Ascending aorta (tissue), 2 donors: ENCODE measurements at places on chromosomes 3 and 15. TPM values are rescaled to one million over a fixed set of nuclear protein-coding genes. Genes with fewer than 3 reads are reported as not detected.

- no peaks in the 10 kb centered on the region for H3K36me3 ChIP-seq
- H3K27ac ChIP-seq = no peak overlapping the region
- no peaks in the 10 kb centered on the region for H3K27me3 ChIP-seq
- no peak overlapping the region for H3K4me3 ChIP-seq
- no peak for DNase-seq
Observed at GRCh38 chr3:111684640-111685039, 89.5 kb upstream of the ZBED2 start.

GRCh38 chr15:41982133-41982930 lies 10.0 kb upstream of the EHD4 start:
- peak; percentile 46 for DNase-seq
- H3K4me3 ChIP-seq = no peak overlapping the region
- no peak overlapping the region for H3K27ac ChIP-seq

- DNase-seq = no peak
- no peaks in the 10 kb centered on the region for H3K36me3 ChIP-seq
- H3K4me1 ChIP-seq = no peaks in the 10 kb centered on the region
- H3K27me3 ChIP-seq = no peaks in the 10 kb centered on the region
- H3K27ac ChIP-seq = no peak overlapping the region
- H3K4me3 ChIP-seq = no peak overlapping the region
Observed at GRCh38 chr3:8113626-8114025, 388.0 kb upstream of the LMCD1 start.

The AADACL2 gene
- not detected for total RNA-seq

DNA sequence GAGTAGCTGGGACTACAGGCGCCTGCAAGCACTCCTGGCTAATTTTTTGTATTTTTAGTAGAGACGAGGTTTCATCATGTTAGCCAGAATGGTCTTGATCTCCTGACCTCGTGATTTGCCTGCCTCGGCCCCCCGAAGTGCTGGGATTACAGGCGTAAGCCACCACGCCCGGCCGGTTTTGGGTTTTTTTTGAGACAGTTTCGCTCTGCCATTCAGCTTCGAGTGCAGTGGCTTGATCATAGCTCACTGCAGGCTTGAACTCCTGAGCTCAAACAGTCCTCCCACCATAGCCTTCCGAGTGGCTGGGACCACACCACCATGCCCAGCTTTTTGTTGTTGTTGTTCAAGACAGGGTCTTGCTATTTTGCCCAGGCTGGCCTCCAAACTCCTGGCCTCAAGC lies 16.0 kb upstream of the SCAP start:
- H3K27ac ChIP-seq = no peak overlapping the region
- peaks cover 13% of the 10 kb centered on the region for H3K36me3 ChIP-seq
- no peaks in the 10 kb centered on the region for H3K27me3 ChIP-seq
- H3K4me1 ChIP-seq = no peaks in the 10 kb centered on the region

GRCh38 chr3:146542179-146542578 lies 2.2 kb downstream of the PLSCR1 start:
- no peaks in the 10 kb centered on the region for H3K27me3 ChIP-seq
- H3K4me3 ChIP-seq = peak overlapping the region; percentile 92
- no peaks in the 10 kb centered on the region for H3K36me3 ChIP-seq

DNA sequence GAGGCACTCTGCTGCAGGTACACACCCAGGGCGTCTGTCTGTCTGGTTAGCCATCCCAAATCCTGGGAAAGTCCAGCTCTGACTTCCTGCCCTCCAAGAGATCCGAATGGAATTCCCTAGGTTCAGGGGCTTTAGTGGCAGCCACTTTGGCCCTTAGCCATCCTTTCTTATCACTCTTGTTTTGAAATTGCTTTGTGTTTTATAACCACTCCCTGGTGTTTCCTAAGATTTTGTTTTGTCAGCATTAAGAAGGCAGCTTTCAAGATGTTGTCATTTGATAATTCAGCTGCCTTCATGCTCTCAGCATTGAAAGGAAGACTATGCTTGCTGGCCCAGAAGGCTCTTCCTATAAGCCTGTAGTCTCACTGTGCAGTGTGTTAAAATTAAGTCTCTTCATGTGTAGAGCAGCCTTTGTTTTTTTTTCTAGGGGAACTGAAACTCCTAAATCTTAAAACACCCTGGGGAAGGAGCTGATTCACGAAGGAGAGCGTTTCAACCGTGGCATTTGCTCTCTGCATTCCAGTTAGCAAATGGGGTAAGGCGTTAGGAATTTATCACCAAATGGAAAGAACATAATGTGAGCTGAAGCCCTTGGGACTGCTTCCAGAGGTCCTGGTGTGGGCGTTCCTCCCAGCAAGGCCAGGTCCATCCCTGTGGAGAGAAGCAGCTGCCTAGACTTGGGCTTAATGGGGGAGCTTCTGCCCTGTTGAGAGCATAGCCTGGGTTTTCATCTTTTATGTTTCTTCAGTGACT lies 14.2 kb upstream of the CLEC3B start:
- peak overlapping the region; percentile 72 for H3K27ac ChIP-seq
- DNase-seq = peak; percentile 89
- peaks cover 25% of the 10 kb centered on the region for H3K36me3 ChIP-seq
- peak overlapping the region; percentile 3 for H3K4me3 ChIP-seq
- no peaks in the 10 kb centered on the region for H3K27me3 ChIP-seq
- H3K4me1 ChIP-seq = peaks cover 9% of the 10 kb centered on the region

DNA sequence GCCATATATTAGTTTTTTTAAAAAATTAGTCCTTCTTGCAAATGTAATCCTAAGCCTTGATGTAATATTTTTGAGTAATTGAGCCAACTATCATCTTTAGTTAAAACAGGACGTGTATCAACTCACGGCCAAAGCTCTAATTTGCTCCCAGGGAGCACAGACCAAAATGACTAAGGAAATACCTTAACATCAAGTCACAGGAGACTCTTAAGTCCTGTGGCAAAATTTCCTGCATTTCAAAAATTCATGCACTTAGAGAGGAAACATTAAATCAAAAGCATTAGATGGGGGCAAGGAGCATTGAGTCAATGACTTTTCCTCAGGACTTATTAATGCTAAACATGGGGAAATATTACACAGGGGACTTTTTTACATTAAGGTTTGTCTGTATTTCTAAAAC lies 276.0 kb downstream of the MFSD1 start:
- H3K36me3 ChIP-seq = no peaks in the 10 kb centered on the region
- H3K27ac ChIP-seq = no peak overlapping the region
- H3K27me3 ChIP-seq = no peaks in the 10 kb centered on the region

DNA sequence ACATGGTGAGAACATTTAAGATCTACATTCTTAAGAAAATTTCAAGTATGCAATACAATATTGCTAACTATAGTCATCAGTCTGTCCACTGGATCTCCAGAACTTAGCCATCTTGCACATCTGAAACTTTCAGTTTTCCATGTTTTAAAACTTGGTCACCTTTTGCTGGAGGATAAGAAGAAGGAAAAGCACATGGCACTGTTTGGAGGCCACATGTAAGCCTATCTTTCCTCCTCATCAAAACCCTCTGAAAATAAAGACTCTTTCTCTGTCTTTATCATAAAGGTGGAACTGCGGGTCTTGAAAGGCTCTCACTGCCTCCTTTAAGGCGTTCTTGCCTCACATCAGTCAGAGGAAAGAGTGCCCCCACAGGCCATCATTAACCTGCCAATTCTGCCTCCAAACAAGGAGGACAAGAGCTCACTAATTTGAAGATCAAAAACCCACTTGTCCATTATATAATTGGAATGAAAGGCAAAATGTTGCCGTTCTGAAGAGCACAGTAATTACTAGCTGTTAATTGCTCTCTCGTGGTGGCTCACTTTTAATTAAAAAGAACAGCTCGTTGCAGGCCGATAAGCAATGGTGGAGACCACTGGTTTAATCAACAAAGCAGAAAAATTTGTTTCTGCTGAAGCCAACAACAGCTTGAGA lies 157.8 kb downstream of the MECOM start:
- H3K36me3 ChIP-seq = no peaks in the 10 kb centered on the region
- DNase-seq = no peak
- no peak overlapping the region for H3K27ac ChIP-seq
- no peaks in the 10 kb centered on the region for H3K4me1 ChIP-seq

- H3K27me3 ChIP-seq = no peaks in the 10 kb centered on the region
- peaks cover 2% of the 10 kb centered on the region for H3K4me1 ChIP-seq
- H3K36me3 ChIP-seq = no peaks in the 10 kb centered on the region
- H3K27ac ChIP-seq = no peak overlapping the region
- no peak for DNase-seq
- H3K4me3 ChIP-seq = no peak overlapping the region
Observed at GRCh38 chr15:85047271-85047948, 65.8 kb downstream of the PDE8A start.

GRCh38 chr3:136245691-136246090 lies 4.4 kb upstream of the PCCB start:
- H3K27ac ChIP-seq = no peak overlapping the region
- H3K27me3 ChIP-seq = no peaks in the 10 kb centered on the region
- H3K36me3 ChIP-seq = no peaks in the 10 kb centered on the region
- H3K4me3 ChIP-seq = no peak overlapping the region
- H3K4me1 ChIP-seq = no peaks in the 10 kb centered on the region

DNA sequence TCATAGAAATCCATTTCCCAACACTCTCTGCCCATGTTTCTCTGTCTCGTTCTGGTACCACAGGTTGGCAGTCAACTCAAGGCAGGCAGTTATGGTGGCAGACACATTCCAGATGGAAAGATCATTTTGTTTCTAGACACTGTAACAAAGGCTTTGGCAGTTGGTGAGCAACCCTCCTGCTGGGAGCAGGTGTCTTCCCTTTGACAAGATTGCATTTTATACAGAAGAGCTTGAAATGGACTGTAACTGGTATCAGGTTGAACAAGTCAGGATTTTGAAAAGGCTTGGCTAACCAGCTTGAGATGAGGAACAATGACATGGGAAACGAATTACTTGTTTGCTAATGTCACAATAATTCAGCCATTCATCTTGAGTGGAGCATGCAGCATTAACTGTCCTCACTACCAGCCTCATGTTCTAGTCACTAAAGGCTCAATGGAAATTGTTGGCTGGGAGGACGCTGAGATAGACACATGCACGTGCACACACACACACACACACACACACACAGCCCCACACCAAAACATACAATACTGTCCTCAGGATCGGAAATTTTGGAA lies 170.0 kb downstream of the SEMA6D start:
- no peaks in the 10 kb centered on the region for H3K36me3 ChIP-seq
- H3K4me1 ChIP-seq = no peaks in the 10 kb centered on the region
- H3K27ac ChIP-seq = no peak overlapping the region
- no peaks in the 10 kb centered on the region for H3K27me3 ChIP-seq
- no peak overlapping the region for H3K4me3 ChIP-seq
